ENCODE measurements at places on chromosomes 5 and 9. TPM values are rescaled to one million over a fixed set of nuclear protein-coding genes. Genes with fewer than 3 reads are reported as not detected.

PCDHB3 gene
- total RNA-seq = 0.38 TPM

PLPP1 gene
- 44.4 TPM for total RNA-seq

CTXN3 gene
- total RNA-seq = not detected

EGR1 gene
- 8.5 TPM for total RNA-seq

EIF4E1B gene
- total RNA-seq = not detected

PCDHGA11 gene
- 10.4 TPM for total RNA-seq

AIF1L gene
- 61.1 TPM for total RNA-seq

CXXC5 gene
- 88.3 TPM for total RNA-seq

RUSC2 gene
- 25.9 TPM for total RNA-seq

CNTLN gene
- 4.2 TPM for total RNA-seq

ZNF300 gene
- total RNA-seq = 4.1 TPM

ABCA1 gene
- 38.0 TPM for total RNA-seq

TPPP gene
- 1.1 TPM for total RNA-seq

CARD6 gene
- 0.38 TPM for total RNA-seq

TLX3 gene
- total RNA-seq = not detected

SPATA31D4 gene
- not detected for total RNA-seq

RNF180 gene
- 2.3 TPM for total RNA-seq

DRD1 gene
- not detected for total RNA-seq

IFNA13 gene
- not detected for total RNA-seq

UGT3A2 gene
- total RNA-seq = not detected

GGTA1 gene
- not detected for total RNA-seq

GDNF gene
- not detected for total RNA-seq

GABRG2 gene
- total RNA-seq = not detected

PCDHB11 gene
- 0.63 TPM for total RNA-seq

BTNL3 gene
- total RNA-seq = not detected

PKD2L2 gene
- not detected for total RNA-seq

IPO11 gene
- 18.9 TPM for total RNA-seq

BARHL1 gene
- not detected for total RNA-seq

PSD2 gene
- under 0.01 TPM for total RNA-seq

STC2 gene
- total RNA-seq = 24.3 TPM

ENTR1 gene
- 53.6 TPM for total RNA-seq

SKIC3 gene
- 43.6 TPM for total RNA-seq

IRX1 gene
- total RNA-seq = 5.6 TPM

PBX3 gene
- total RNA-seq = 25.0 TPM

HSPB3 gene
- total RNA-seq = not detected

SPINK6 gene
- total RNA-seq = not detected

FBP2 gene
- total RNA-seq = not detected

TLR4 gene
- total RNA-seq = 12.2 TPM

PCDHB7 gene
- 0.63 TPM for total RNA-seq

NR2F1-AS1 gene
- total RNA-seq = 6.5 TPM

OTULINL gene
- total RNA-seq = 1.8 TPM

OR1Q1 gene
- not detected for total RNA-seq

GZMA gene
- total RNA-seq = not detected

ANKRD31 gene
- not detected for total RNA-seq

HABP4 gene
- total RNA-seq = 22.3 TPM

FAM114A2 gene
- 10.4 TPM for total RNA-seq

LCN9 gene
- not detected for total RNA-seq

FST gene
- total RNA-seq = 0.98 TPM

NINJ1 gene
- 75.7 TPM for total RNA-seq

BTNL8 gene
- total RNA-seq = not detected

CCNJL gene
- total RNA-seq = 6.0 TPM

MSMP gene
- not detected for total RNA-seq

CD14 gene
- total RNA-seq = not detected

Measured in mesangial cell (primary cell).